ENCODE measurements at places on chromosomes 5 and 9.

- DNase-seq = peak; percentile 96
Observed at GRCh38 chr9:136539427-136540421, 6.1 kb downstream of the NOTCH1 start.

GRCh38 chr9:2271426-2271825 is 256.3 kb downstream of the SMARCA2 start:
- no peak for DNase-seq

DNA sequence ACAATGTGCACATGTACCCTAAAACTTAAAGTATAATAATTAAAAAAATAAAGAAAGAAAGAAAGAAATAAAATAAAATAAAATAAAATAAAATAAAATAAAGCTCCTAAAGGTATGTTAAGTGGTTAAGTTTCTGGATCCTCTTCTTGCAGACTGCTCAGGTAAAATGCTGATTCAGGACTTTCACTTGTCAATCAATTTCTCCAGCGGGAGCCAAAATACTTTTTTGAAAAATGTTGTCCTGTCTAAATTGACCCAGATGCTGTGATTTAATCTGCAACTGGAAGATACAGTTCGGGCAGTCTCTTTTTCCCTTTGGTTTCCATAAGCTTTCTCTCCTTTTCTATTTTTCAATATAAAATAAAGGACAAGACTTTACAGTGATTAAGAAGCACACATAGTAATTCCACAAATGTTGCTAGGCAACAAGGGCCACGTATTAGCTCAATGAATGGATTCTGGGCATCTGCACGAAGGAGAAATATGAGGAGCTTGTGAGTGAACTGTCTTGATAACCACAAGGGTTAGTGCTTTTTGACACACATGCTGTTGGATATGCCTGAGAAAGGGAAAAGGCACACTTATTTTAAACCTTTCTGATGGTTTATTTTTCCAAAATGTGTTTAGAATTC is 38.6 kb downstream of the HTR4 start:
- no peak for DNase-seq

GRCh38 chr9:109771087-109771486 is 8.9 kb upstream of the PALM2AKAP2 start:
- DNase-seq = no peak

- no peak for DNase-seq
Observed at GRCh38 chr5:115857057-115857479, 15.3 kb downstream of the AP3S1 start.

DNA sequence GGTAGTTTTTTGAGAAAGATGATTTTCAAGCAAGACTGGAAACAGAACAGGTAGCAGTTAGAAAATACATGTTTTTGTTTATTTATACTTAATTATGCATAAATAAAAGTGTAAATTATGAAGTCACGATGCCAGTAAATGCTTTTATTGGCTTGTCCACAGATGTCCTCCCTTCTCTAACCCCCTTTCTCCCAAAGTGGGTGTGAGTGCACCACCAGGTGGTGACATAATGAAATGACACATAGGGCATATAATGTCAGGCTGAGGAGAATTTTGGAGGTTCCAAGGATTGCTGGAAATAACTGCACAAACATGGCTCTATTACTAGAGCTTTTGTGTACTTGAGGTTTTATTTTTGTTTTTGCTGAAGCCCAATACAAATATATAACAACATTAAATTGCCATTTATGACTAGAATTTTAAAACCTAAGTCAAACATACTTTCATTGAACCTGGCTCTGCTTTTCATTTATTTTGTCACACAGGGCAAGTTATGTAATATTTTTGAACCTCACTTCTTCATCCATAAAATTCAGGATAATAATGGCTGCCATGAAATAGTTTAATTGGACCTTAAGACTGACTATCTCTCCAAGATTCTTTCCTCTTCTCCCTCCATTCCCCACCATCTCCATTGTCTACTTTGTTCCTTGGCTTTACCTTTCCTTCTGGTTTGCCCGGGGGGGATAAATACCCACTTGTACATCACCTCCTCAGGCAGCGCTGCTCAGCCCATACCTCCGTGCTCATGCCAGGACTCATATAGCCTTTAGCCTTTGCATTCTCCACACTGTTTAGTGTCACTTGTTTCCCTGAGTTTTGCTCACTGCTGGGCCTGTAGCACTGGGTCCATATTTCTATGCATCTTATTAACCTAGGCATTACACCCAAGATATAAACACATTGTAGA is 168.8 kb downstream of the PDE4D start:
- peak; percentile 10 for DNase-seq

- no peak for DNase-seq
Observed at GRCh38 chr5:151917904-151918303, 6.7 kb downstream of the GLRA1 start.

- DNase-seq = no peak
Observed at GRCh38 chr5:149583394-149583793, 2.1 kb downstream of the ARHGEF37 start.

DNA sequence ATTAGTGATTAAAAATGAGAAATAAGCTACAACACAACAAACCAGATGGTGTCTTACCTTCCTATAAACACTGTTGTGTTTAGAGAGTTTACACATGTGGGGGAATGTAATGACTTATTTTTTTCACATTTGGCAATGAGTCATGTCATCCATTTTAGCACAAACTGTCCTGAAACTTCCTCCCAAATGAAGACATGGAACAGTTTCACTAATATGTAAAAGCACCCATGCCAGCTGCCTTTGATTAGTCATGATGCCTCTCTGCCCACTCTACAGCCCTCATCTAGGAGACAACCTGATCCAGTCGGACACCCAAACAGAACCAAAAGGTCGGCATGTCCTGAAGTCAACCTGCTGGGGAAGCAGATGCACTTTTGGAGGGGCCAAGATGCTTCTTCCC is 98.2 kb downstream of the SEMA5A start:
- DNase-seq = no peak

DNA sequence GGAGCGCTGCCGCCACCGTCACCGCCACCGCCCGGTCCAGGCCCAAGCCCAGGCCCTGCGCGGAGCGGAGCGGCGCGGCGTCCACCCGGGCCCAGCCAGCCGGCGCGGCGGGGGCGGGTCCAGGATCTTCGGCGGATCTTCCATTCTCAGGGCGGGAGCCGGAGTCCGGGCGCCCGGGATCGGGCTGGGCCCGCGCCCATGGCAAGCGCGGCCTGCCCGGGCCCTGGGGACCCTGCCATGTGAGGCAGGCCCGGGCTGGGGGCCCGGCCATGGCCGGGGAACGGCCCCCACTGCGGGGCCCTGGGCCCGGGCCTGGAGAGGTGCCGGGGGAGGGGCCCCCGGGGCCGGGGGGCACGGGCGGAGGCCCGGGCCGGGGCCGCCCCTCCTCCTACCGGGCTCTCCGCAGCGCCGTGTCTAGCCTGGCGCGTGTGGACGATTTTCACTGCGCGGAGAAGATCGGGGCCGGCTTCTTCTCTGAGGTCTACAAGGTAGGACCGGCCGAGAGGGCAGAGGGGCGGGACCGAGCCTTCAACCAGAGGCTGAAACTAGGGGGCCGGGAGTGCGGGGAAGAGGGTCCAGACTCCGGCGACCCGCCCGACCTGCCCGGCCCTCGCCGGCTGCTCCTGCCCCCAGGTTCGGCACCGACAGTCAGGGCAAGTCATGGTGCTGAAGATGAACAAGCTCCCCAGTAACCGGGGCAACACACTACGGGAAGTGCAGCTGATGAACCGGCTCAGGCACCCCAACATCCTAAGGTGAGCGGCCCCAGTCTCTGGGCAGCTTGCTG is 482 bp downstream of the TESK1 start:
- DNase-seq = peak; percentile 39

DNA sequence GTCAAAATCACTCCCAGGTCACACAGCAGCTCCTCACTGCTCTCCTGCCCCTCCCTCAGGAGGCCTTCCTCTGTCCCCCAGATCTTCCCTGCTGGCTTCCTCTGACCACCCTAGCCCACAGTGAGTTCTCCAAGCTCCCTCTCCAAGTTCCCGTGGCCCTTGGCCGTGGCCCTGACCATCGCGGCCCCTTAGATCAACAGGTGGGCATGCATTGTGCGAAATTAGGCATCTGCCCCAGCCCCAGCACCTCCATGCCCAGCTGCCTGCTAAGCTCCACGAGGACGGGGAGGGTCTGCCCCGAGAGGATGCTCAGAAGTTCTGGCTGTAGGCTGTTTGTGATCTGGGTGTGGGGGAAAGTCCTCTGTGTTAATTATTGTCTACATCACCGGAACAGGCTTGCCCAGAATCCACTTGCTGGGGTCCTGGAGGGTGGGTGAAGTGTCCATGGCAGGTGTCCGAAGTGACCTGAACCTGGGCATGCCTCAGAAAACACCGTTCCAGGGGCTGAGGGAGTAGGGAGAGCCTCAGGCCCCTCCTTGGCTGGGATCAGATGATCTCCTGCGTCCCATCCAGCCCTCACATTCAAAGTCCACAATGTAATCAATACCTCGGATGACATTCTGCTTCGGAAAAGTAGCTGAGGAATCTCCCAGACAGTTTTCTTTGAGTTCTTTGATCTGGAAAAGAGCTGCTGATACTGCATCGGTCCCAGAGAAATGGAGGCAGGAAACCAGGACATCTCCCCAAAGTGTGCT is 194.8 kb downstream of the PAX5 start:
- no peak for DNase-seq

GRCh38 chr5:180869587-180869986 is 8.5 kb upstream of the ZFP62 start:
- no peak for DNase-seq

- no peak for DNase-seq
Observed at GRCh38 chr9:8030095-8030494, 230.5 kb upstream of the DMAC1 start.

- no peak for DNase-seq
Observed at GRCh38 chr9:132671620-132672412, 1.6 kb downstream of the GTF3C4 start.

DNA sequence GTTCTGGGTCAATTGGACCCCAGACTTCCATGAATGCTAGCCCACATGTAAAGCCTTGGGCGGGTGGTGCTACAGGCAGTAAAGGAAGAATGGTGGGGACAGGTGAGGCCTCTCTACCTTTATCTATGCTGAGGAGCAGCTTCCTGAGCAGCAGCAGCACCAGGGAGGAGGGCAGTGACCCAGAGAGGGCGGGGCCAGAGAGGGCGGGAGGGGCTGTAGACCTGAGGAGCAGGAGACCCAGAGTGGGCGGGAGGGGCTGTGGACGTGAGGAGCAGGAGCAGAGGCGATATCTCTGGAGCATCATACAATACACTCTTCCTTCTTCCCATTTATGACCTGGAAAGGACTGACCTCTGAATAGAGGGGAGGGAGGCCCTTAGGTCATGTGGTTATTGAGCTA is 165.9 kb downstream of the MTRR start:
- no peak for DNase-seq

DNA sequence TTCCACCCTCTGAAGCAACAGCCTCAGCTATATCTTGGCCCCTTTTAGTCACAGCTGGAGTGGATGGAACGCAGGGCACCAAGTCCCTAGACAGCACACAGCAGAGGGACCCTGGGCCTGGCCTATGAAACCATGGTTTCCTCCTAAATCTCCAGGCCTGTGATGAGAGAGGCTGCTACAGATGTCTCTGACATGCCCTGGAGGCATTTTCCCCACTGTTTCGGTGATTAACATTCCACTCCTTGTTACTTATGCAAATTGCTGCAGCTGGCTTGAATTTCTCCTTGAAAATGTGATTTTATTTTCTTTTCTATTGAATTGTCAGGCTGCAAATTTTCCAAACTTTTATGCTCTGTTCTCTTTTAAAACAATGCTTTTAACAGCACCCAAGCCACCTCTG is 384.8 kb downstream of the PRR16 start:
- DNase-seq = no peak

DNA sequence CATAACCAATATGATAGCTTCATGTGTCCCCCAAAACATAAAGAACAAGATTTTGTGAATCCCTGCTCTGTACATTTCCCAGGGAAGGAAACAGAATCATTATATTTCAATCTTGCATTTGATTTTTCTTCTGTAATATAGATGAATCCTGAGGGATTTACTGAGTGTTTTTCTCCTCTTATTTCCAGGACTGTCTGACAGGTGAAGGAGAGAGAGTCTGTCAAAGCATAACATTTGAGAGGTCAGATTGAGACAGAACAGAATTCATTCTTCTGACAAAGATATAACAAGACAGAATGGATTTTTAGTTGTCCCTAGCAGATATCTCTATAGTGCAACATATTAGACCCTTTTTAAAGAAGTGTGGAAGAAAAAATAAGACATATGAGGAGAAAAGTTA is 354.5 kb upstream of the IZUMO3 start:
- DNase-seq = no peak

GRCh38 chr5:147223948-147224791 is 10.7 kb upstream of the STK32A start:
- no peak for DNase-seq

GRCh38 chr5:169637085-169637548 is at the start of gene DOCK2:
Gene DOCK2, plus strand, starts transcription at chr5:169637275. Its CDS starts 52 bp downstream, at chr5:169637327.
- DNase-seq = peak; percentile 65

- DNase-seq = no peak
Observed at GRCh38 chr5:88172847-88173758, 95.5 kb downstream of the TMEM161B start.

DNA sequence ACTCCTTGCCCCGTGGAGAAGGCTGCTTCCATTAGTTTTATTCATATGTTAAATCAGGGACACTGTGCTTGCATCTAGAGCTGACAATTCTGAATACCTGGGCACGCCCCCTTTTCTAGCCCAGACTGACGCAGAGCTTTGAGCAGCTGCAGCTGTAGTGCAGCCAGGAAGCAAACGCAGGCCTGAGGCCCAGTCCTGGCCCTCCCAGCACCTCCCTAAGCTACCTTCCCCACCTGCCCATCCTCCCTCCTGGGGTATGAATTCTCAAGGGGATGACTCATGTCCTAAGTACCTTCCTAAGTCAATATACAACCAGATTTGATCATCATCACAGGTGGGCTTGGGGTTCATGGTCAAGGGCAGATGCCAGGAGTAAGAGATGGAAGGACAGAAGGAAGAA is 3.5 kb downstream of the PHF19 start:
- no peak for DNase-seq

- DNase-seq = no peak
Observed at GRCh38 chr5:169350016-169350415, 49.1 kb upstream of the SLIT3 start.

DNA sequence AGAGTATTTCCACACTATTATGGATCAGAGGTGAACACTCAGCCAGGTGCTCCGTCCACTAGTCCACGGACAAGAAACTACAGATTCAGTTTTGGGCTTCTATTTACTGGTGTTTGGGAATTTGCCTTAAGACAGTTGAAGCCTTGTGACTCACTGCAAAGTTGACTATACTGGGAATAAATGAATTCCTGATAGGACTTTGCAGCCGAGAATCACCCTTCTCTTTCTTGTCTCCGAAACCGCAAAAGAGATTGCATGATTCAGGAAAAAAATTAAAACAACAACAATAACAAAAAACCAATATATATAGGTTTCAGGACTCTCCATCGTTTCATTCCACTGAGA is 716 bp downstream of the TMEM171 start:
- no peak for DNase-seq

GRCh38 chr9:80076162-80076561 is 504.4 kb downstream of the TLE4 start:
- DNase-seq = no peak

DNA sequence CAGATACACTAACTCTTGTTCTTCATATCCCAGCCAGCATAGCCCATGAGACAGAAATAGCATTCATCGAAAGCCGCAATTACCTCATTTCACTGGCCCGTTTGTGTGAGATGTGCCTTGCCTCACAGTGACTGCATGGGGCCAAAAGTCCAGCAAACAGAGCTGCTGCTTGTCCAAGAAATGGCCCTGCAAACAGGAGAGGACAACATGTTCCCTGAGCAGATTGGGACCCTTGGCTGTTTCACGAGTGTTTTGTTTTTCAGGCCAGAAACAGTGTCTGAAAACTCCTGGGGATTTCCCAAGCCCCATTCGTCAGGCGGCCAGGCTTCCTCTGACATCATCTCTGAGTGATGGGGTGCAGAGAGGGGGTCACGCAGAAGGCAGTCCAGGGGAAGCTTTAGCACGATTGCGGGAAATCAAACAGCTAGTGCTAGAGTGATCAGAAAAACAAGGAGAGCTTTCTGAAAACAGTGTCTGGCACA is 503.6 kb upstream of the PAPPA start:
- DNase-seq = no peak

All from activated naive CD4-positive, alpha-beta T cell treated with anti-CD3 and anti-CD28 coated beads, Interleukin-2, amount 50 U/mL, for 72 hours (primary cell).